ENCODE measurements at places on chromosomes 2 and 18.

DNA sequence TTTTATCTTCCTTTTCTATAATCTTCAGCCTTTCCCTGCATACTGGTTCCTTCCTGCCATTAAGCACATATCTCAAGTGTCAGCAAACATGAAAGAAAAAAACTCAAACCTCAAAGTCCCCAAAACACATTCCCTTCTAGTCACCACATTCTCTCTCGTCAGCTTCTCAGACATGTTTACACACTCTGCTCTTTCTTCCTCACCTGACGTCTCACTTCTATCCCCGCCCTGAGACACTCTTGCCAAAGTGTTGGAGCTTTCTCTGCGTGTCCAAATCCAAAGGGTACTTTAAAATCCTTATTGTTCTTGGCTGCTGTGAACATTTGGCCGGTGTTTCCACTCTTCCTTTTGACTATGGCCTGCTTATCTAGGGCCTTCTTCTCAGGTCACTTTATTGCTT is 47.9 kb downstream of the SOX11 start:
- DNase-seq, result no peak

DNA sequence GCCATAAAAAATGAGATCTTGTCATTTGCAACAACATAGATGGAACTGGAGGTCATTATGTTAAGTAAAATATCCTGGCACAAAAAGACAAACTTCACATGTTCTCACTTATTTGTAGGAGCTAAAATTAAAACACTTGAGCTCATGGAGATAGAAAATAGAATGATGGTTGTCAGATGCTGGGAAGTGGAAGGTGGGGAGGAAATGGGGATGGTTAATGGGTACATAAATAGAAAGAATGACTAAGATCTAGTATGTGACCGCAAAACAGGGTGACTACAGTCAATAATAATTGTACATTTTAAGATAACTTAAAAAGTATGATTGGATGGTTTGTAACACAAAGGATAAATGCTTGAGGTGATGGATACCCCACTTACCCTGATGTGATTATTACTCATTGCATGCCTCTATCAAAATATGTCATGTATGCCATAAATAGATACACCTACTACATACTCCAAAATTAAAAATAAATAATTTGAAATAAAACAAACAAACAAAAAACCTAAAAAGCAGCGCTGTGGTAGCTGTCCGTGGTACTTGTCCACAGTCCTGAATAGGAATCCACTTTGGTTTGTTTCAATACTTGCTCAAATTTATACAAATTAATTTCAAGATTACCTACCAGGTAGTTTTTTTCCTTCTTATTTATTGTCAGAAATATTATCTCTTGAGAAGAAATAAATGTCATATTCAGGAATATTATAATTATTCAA is 224.5 kb downstream of the DLGAP1 start:
- no peak for DNase-seq

DNA sequence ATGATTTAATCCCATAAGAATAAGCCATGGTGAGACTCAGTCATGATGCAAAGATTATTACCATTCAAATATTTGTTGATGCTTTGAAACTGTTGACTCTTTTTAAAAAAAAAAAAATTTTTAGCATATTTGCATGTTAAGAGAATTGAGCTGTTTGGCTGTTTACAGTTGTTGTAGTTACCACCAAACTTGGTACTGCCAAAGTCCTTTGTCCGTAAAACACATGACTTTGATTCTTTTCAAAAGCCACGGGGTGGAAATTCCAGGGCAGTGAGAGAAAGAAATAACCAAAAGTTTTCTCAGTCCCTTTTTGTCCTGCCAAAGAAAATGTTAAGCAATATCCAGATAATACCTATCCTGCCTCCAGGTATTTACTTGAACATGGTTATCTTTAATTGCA is 474.8 kb downstream of the METTL4 start:
- no peak for DNase-seq

- no peak for DNase-seq
Observed at GRCh38 chr2:116810645-116811044, 1003.8 kb upstream of the DDX18 start.

GRCh38 chr2:25168256-25169072 is at the start of gene POMC:
Gene POMC, minus strand, starts transcription at chr2:25168580. Its CDS starts 3,808 bp downstream, at chr2:25164772.
- DNase-seq, result peak; percentile 51

- no peak for DNase-seq
Observed at GRCh38 chr2:84942964-84943421, 28.0 kb upstream of the KCMF1 start.

DNA sequence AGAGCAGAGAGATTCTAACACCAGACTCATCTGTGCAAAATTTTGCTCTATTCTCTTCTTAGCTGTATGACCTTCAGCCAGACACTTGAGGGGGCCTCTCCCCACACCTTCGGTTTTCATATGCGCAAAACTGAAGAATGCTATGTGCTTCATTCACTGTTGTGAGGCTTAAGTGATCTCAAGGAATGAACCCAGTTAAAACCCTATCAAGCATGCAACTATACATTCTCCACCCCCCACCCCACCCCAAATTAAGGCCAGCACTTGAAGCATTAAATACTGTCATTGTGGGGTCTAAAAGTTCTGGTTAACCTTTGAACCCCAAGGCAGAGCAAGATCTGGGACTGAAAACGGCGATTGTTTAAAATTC is 10.0 kb downstream of the PCARE start:
- no peak for DNase-seq

- no peak for DNase-seq
Observed at GRCh38 chr2:55859875-55860274, 63.7 kb downstream of the EFEMP1 start.

DNA sequence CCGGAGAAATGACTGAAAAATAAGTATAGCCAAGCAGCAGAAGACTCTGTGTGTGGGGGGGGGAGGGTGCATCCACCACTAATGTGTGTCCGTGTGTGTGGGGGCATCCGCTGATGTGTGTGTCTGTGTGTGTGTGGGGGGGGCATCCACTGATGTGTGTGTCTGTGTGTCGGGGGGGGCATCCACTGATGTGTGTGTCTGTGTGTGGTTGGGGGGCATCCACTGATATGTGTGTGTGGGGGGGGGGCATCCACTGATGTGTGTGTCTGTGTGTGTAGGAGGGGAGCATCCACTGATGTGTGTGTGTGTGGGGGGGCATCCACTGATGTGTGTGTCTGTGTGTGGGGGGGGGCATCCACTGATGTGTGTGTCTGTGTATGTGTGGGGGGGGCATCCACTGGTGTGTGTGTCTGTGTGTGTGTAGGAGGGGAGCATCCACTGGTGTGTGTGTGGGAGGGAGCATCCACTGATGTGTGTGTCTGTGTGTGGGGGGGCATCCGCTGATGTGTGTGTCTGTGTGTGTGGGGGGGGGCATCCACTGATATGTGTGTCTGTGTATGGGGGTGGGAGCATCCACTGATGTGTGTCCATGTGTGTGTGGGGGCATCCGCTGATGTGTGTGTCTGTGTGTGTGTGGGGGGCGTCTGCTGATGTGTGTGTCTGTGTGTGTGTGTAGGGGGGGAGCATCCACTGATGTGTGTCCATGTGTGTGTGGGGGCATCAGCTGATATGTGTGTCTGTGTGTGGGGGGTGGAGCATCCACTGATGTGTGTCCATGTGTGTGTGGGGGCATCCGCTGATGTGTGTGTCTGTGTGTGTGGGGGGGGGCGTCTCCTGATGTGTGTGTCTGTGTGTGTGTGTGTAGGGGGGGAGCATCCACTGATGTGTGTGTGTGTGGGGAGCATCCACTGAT is 125.0 kb downstream of the NFATC1 start:
- no peak for DNase-seq

- DNase-seq, result no peak
Observed at GRCh38 chr18:28972333-28972907, 795.5 kb upstream of the CDH2 start.

DNA sequence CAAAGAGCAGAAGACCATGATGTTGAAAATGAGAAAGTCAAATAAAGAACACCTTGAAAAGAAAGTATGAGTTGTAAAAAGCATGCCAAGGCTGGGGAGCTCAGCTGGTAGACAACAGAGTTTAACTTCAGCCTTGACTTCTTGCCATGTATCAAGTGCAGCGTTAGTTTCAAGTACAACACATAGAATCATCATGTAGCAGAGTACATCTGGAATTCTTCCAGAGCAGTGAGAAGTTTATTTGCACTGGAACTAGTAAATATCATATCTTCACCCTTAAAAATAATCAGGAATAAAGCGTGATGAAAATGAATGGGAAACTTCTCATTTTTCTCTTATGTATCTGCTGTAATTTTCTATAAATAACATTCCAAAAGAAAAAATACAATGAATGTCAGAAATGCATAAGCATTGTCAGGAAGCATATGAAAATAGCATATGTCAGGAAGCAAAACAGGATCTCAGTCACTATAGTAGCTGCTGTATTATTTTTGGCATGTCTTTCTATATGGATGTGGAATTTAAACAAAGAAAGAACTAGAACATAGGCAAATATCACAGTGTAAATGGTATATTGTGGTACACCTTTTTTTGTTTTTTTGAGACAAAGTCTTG is 10.1 kb upstream of the SULT1C4 start:
- DNase-seq, result no peak

- DNase-seq, result no peak
Observed at GRCh38 chr2:8003462-8004075, 678.3 kb upstream of the ID2 start.

- no peak for DNase-seq
Observed at GRCh38 chr2:100919316-100919715, 82.8 kb upstream of the RPL31 start.

DNA sequence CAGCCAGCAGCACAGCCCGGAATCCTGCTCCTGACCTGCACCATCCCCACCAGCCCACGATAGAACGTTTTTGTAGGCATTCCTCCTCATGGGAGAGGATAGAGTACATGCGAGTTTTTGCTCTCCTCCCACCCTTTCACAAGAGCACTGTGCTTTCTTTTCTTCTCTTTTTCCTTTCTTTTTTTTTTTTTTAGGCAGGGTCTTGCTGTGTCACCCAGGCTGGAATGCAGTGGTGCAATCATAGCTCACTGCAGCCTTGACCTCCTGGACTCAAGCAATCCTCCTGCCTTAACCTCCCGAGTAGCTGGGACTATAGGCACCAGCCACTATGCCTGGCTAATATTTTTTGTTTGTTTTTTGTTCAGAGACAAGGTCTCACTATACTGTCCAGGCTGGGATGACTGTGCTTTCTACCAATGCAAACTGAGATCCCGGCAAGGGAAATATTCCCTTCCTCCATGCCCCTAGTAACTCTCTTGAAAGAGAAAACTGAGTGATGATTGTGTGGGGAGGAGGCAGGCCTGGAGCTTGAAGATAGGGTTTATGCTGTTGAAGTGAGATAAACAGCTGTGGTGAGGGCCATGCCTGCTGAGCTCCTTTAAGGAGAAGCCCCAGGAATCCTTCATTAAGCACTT is 82.6 kb upstream of the TXNDC2 start:
- no peak for DNase-seq

- no peak for DNase-seq
Observed at GRCh38 chr2:240898108-240898730, 2.3 kb upstream of the MAB21L4 start.

- DNase-seq, result no peak
Observed at GRCh38 chr2:38068234-38068633, 7.7 kb downstream of the CYP1B1 start.

DNA sequence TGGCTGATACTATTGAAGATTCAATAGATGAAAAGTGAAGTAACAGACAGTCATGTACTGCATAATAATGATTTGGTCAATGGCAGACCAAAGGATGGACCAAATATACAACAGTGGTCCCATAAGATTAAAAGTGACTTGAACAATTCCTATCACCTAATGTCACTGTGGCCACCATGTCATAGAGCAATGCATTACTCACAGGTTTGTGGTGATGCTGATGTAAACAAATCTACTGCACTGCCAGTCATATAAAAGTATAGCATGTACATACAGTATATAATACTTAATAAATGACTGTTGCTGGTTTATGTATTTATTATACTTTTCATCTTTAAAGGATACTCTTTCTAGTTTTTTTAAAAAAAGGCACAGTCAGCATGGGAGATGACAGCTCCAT is 99.9 kb downstream of the USP34 start:
- DNase-seq, result no peak

DNA sequence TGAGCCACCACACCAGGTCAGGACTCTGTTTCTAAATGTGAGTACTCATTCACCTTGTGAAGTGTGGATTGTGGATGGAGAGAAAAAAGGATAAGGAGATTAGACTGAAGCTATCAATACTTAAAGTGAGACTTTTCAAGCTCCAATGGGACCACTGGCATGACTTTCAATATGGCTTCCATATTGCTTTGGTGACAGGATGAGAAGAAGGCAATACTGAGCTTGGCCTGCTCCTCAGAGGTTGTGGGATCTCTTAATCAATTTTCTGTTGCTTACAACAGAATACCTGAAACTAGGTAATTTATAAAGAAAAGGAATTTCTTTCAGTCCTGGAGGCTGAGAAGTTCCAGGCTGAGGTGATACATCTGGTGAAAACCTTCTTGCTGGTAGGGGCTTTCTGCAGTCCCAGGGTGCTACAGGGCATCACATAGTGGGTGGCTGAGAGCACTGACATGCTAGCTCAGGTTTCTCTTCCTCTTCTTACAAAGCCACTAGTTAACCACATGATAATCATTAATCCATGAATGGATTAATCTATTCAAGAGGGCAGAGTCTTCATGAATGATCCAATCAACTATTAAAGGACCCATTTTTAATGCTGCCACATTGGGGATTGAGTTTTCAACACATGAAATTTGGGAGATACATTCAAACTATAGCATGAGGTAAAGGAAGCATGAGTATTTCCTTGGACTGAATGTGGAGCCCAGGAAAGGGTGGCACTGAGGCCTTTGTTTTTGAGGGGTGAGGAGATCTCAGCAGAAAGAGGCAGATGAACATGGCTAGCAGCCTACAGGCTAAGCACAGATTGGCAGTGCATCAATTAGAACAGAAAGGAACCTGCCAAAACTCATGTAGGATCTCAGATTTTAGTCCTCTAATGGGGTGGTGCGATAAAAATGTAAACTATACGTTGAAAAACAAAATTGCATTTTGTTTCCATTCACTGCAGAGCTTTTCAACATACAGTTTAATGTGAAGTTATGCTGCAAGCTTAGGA is 274.5 kb downstream of the PIK3C3 start:
- DNase-seq, result no peak

DNA sequence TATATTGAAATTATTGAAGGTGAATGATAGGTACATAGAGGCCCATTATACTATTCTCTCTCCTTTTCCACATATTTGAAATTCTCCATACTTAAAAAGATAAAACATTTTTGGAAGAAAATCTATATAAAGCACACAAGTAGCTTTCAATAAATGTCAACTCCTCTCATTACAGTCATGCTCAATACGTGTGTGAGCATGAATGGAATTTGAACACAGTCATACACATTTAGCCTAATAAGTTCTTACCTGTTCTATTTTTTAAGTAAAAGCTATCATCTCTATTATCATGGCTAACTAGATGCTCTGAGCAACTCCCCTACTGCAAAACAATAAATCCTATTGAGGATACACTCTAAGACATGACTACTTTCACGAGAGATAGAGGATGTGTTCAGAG is 41.9 kb upstream of the SPATS2L start:
- no peak for DNase-seq
